ENCODE measurements at places on chromosomes 11 and 22.

- DNase-seq, result no peak
These were observed 2.0 kb downstream of the IGSF22 start for GRCh38 chr11:18723991-18724390.

- DNase-seq, result no peak
These were observed 775.2 kb downstream of the CNTN5 start for GRCh38 chr11:99795999-99796398.

- DNase-seq, result no peak
These were observed 14.2 kb downstream of the PEX26 start for GRCh38 chr22:18091916-18092526.

- peak; percentile 54 for DNase-seq
These were observed at the start of gene PATZ1 for GRCh38 chr22:31346255-31346732. TSS of gene PATZ1 (minus strand) at chr22:31346346. CDS start at chr22:31345602, 744 bp downstream.

DNA sequence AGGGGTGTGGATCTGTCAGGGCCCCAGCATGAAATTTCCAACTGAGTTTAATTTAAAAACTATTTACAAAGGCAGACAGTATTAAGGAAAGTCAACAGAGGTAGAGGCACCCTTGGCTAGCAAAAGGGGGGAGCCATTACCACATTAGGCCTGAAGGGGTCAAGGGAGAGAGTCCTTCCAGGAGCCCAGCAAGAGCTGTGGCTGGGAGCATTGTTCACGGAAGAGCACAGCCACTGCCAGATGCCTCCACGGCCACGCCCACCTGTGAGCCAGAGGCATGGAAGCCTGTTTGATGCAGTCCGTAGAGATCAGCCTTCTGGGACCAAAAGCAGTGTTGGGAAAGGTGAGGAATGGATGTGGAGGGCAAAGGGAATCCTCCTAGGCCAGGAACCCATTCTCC, 102.6 kb downstream of the GALNT18 start:
- no peak for DNase-seq

GRCh38 chr22:37559901-37560607, at the start of gene CDC42EP1:
TSS of gene CDC42EP1 (plus strand) at chr22:37560480. CDS start at chr22:37566350, 5,870 bp downstream.
- no peak for DNase-seq

GRCh38 chr11:113193946-113194345, 120.4 kb upstream of the TTC12 start:
- DNase-seq, result no peak

DNA sequence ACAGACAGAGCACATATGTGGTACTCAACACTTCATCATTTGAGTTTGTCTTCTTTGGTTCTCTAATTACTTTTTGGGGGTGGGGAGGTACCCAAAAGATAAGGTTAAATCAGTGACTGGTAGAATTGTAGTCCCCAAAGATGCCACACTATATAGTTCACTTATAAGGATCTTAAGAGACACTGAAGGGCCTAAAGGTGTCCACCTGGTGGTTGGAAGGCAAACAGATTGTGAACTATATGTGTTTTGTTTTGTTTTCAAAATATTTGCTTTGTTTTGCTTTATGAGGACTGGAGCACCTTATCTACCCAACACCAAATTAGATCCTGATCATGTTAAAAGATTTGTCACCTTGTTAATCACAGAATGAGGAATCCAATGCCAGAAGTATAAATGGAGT, 136.1 kb downstream of the DCDC1 start:
- no peak for DNase-seq

GRCh38 chr11:88508759-88509581, 171.4 kb upstream of the CTSC start:
- no peak for DNase-seq

- DNase-seq, result no peak
These were observed 14.2 kb upstream of the CCDC89 start for GRCh38 chr11:85699957-85700741.

DNA sequence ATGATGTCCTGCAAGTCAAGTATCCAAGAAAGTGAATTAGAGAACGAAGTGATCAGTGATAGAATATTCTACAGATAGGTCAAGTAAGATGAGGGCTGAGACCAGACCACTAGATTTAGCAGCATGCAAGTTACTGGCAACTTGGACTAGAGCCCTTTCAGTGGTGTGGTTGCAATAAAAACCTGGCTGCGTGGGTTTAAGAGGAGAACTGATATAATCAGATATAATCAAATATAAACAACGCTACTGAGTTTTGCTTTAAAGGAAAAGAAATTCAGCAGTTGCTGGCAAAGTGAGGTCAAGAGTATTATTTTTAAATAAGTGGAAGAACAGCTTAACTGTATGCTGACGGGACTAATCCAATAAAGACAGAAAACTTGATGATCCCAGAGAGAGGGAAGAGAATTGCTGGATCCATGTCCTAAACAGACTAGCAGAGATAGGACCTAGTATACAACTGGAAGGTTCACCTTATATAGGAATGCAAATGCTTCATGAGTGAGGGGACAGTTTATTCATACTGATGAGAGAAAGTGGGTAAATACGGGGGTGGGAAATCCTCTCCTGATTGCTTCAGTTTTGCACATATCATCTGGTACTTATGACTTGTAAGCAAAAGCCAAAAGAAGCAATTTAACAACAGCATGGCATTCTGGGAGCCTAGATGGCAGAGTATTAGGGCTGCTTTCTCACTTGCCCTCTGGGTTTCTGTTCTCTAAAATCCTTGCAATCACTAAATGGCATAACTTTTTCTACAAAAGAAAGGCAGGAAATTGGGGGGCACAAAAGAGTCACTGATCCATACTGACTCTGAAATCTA, 146.2 kb downstream of the RBFOX2 start:
- DNase-seq, result no peak

DNA sequence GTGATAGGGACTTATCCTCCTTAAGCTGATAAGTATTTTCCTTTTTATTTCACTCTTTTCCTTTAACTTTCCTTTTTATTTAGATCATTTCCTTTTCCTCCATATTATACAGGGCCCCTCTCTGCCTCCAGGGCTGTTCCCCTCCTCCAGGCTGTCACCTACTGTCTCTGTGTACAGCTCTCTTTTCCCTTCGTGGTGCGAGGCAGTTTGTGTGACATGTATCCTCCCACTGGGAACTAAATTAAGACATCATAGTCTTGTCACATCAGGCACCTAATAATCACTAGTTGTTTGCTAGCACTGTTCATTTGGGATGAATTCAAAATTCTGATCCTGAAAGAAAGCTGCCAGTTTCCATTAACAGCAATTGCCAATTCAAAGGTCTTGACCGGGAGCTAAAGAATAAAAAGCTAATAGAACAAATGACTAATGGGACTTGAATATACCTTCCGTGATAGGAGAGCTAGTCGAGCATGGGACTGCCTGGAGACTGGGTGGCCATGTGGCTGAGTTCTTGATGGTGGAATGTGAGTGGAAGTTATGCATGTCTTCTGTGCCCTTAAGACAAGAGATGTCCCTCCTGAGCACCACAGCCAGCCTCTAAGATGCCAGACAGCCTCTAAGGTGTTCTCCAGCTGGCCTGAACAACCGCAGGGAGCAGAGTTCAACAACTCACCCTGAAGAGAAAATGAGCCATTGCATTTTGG, 77.7 kb upstream of the LRRC55 start:
- DNase-seq, result no peak

DNA sequence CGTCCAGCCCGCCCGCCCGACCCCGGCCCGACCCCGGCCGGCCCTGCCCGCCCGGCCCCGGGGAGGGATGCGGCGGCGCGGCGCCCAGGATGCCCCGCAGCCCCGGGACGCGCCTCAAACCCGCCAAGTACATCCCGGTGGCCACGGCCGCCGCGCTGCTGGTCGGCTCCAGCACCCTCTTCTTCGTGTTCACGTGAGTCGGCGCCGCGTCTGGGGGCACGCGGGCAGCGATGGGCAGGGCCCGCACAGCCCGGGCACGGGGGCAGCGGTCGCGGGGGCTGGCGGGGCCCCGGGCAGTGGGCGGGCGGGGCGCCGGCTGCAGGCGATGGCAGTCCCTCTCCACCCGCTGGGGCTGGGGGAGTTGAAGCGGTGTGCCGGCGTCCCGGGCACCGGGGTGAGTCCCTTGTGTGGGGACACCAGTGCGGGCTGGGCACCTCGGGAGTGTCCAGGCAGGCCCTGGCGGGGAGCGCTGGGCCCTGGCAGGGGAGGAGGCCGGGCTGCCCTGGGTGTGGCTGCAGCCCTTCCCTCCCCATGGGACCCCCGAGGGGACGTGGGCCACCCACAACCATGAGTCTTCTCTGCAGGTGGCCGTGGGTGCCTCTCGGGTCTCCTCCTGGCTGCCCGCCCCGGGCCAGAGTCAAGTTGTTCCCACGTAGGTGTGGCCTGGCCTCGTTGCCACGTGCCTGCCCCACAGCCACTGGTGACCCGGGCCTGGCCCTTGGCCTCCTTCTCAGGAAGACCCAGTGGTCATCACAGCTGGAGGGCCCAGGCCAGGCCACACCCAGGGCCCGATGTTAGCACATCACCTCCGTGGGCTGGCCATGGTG, 468 bp downstream of the ZDHHC8 start:
- DNase-seq, result no peak

DNA sequence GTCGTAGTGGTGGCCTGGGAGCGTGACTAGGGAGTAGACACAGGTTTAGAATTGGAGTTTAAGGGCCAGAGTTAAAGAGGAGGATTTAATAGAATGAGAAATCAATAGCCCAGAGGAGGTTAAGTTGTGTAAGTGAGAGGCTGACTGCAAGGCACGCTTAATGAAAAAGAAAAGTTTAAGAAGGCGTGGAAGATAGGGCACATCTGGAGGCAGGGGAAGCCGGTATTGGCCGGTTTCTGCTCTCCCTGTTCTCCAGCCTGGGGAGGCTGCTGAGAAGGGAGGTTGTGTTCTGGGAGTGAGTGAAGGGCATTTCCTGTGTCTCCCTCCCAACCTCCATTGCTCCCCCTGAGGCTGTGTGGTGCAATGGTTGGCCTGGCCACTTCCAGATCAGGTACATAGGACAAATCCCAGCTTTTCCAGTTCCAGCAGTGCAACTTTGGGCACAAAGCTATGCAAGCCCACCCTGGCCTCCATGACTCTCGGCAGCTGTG, 6.3 kb downstream of the GRIK4 start:
- no peak for DNase-seq

DNA sequence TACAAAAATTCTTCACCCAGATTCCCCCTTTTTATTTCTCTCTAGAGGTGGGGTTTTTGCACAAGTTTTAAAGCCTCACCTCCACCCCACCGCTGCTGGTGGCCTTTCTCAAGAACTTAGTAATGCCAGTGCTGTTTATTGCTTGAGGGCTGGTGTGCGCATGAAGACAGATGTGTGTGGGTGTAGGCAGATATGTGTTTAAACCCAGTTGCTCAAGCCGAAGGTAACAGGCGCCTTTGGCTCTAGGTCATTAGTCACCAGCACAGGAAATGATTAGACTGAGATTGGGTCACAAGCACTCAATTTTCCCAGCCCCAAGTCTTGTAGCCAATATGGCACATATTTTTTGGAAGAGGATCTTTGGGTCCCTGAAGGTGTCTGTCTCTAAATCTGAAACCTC, 2.7 kb upstream of the CLMP start:
- no peak for DNase-seq

DNA sequence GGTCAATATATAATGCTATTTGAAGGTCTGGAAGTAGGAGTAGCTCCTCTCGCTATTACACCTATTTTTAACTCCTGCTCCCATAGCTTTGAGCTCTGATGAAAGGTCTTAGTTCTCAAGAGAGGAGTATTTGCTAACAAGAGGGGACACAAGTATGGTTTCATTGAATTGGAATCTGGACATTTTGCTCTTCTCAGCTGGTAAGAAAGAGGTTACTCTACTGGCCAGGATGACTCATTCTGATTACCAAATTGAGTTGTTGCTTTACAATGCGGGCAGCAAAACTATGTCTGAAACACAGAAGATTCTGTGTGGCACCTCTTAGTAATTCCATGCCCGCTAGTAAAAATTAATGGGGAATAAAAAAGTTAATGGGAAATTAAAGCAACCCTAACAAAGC, 63.6 kb upstream of the EP300 start:
- no peak for DNase-seq

GRCh38 chr11:100780470-100780869, 93.4 kb downstream of the ARHGAP42 start:
- DNase-seq, result no peak

GRCh38 chr11:123469089-123469488, 39.0 kb downstream of the GRAMD1B start:
- no peak for DNase-seq

DNA sequence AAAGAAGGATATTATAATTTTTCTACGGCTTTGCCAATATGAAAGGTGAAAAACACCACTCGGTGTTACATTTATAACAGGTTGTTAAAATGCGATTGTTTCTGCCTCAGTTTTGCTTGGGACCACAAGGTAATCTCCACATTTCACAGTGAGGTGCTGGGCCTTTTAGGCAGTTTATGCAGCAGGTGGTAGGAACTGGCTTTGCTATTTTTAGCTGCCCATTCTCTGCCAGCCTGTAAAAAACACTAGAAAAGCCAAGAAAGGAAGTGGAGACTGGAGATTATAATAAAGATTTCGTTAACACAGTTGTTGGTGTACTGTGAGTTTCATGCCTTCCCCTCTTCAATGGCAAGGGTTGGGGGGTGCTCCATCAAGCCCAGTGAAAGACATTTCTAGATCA, 8.0 kb upstream of the MRPL16 start:
- no peak for DNase-seq

GRCh38 chr22:28873183-28873963, 10.0 kb upstream of the ZNRF3 start:
- DNase-seq, result no peak

DNA sequence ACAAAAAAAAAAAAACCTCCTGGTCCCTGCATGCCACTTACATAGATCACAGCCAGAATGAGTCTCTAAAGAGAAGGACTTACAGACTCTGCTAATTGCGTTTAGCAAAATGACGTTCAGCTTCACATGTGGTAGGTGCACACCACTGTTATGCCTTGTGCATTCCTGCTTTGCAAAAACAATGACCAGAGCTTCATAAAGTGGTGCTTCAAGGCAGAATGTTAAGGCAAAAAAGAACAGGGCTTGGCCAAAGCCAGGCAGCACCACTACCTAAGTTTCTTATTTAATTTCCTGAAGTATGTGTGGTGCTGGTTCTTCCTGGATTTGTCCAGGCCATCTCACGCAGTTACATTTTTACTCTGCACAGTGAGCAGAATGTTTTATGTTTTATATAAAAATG, 85.2 kb downstream of the GALNT18 start:
- no peak for DNase-seq

GRCh38 chr11:121265586-121265985, 27.0 kb upstream of the SC5D start:
- DNase-seq, result no peak

GRCh38 chr11:100011697-100012096, 675.4 kb upstream of the ARHGAP42 start:
- DNase-seq, result no peak

- DNase-seq, result no peak
These were observed 479.9 kb downstream of the INSC start for GRCh38 chr11:15594607-15595006.
